KG1 (cell line): ENCODE measurements at places on chromosomes 5 and 9.

- no peak for DNase-seq
These were observed 17.5 kb upstream of the SLC9A3 start for GRCh38 chr5:541539-542318.

DNA sequence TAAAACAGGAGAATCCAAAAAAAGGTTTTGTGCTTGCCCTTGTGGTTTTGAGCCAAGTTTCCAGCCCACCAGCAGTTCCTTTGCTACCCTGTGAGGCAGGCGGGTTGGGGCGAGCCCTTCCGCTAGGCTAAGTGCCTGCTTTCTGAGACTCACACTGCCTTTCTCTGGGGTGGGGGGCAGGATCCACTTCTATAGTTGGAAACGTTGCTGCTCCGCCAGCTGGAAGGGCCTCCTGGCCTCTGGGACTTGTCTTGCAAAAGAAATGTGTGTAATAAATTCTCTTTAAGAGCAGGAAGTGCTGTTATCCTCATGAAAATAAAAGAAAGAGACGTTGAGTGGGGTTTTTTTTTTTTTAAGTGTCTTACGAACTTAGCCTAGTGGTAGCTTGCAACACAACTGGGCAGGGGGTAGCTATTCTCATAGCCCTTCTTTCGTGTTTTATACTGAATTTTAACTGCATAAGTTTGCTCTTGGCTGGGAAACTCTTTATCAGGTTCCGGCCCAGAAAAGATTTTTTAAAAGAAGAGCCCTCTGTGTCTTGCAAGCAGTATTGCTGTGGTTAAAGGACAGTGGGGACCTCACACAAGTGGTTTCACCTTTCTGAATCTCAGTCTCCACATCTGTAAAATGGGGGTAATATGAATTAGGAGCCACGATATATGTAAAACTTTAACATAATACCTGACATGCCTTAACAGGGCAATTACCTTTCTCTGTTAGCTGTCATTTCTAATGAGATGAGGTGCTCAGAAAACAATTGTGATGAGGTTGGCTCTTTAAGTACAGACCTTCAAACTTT lies 19.8 kb downstream of the JADE2 start:
- no peak for DNase-seq

- no peak for DNase-seq
These were observed 391.5 kb upstream of the SMC2 start for GRCh38 chr9:103702572-103702971.

GRCh38 chr9:87812375-87813118 lies 70.1 kb upstream of the SPATA31E1 start:
- DNase-seq, result peak; percentile 7

DNA sequence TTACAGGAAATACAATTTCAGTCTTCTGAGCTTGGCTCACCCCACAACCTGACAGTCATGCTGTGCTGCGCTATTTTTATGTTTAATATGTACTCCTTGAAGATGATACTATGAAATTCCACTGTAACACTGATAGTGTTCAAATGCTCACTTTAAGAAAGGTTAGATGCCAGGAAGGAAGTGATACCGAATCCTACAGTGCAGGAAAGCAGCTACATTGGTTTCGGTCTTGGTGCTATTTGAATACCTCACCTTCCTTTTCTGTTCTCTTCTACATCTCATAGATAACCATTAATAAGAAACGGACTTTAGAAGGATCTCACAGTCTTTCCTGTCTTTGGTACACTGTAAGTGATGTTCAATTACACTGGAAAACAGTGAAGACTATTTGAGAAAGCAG lies 117.6 kb downstream of the SEMA5A start:
- DNase-seq, result no peak

DNA sequence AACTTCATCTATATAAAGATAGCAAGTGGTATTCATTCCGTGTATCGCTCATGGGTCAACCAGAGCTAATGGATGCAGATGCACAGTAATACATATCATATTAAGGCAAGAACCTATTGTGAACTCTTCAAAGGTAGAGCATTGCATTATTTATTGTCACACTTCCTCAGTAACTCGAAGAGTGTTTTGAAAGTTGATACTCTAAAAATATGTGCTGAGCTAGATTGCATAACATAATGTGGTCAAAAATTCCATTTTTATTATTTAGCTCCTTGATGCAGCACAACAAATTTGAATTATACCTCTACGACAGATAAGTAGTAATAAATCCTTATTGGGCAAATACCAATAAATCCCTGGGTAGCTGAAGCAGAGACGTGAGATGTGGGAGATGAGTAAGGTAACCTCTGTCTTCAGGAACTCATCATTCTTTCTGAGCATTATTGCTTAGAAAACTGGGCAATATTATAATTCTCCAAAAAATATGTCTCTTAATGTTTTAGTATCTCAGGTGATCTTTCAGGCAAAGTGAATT lies 70.3 kb downstream of the CDH18 start:
- no peak for DNase-seq
